ENCODE measurements at places on chromosomes 13 and 19. TPM values are rescaled to one million over a fixed set of nuclear protein-coding genes. Genes with fewer than 3 reads are reported as not detected.

DNA sequence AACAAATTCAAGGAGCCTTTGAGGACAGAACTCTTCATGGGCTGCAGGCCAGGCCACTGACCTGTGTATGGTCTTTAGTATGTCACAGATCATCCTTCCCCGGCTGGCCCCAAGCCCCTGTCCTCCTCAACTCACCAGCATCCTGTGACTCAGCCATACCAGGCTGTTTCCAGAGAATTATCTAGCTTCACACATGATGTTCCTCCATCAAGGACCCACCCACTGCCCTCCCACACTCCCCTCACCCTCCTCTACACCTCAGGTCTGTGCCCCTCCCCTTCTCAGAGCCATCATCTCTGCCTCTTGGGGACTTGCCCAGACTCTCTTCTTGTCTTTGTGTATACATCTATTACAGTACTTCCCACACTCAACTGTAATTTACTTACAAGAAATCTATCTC is 14.7 kb downstream of the DCT start:
- no peak overlapping the region for H3K27ac ChIP-seq
- H3K4me1 ChIP-seq, result no peaks in the 10 kb centered on the region
- no peaks in the 10 kb centered on the region for H3K36me3 ChIP-seq
- no peak overlapping the region for H3K4me3 ChIP-seq
- H3K27me3 ChIP-seq, result no peaks in the 10 kb centered on the region

DNA sequence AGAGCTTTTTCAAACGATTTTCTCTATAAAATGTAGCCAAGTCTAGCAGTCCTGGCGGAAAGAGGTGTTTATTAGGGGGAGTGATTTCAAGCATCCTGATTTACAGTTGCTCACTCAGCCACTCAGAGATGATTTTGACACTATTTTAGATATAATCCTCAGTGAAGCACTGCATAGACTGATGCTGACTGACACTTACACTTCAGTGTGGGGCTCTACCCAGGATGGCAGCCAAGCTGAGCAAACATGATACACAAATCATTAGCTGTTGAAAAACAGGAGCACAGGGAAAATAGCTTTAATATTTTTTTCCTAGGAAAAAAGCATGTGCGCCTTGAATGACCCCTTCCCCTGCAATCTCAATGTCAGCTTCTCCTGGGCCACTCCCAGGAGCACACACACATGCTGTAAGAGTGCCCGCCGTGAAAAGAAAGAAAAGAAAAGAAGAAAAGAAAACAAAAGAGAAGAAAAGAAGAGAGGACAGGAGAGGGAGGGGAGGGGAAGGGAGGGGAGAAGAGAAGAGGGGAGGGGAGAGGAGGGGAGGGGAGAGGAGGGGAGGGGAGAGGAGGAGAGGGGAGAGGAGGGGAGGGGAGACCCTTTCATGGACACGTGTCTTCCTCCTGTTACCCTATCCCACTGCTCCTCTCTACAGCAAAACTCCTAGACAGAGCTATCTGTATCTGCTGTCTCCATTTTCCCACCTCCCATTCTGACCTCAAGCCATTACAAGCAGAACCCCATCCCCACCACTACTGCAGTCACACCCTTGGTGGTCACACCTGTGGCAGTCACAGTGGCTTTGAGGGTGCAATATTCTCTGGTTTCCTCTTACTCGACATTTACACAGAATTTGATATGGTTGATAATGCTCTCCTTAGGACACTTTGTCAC is 36.4 kb downstream of the RCBTB2 start:
- H3K36me3 ChIP-seq, result no peaks in the 10 kb centered on the region
- H3K4me3 ChIP-seq, result no peak overlapping the region
- H3K27ac ChIP-seq, result no peak overlapping the region

DNA sequence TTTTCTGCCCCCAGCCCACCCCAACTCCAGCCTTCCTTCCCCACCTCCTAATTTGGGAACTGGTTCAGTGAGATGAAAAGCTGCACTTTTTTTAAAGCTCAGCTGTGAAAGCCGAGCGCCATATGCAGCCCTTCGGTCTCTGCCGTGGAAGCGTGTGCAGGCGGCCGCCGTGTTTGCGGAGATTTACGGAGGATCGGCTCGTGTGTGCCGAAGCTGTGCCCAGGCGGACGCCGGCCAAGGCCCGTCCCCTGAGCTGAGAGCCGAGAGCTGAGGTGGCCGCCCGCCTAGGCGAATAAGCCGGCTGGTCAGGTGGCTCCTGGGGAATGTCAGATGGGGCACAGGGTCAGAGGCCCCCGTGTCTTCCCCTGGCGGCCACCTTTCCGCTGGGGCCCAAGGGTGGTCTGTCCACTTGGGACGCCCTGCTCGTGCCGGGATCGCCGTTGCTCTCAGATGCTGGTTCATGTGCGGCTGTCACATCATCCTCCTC is 78.7 kb downstream of the ZNF536 start:
- no peak for DNase-seq
- no peaks in the 10 kb centered on the region for H3K4me1 ChIP-seq
- no peaks in the 10 kb centered on the region for H3K36me3 ChIP-seq
- H3K4me3 ChIP-seq, result no peak overlapping the region

LILRA2 gene
- total RNA-seq, result 0.25 TPM

DNA sequence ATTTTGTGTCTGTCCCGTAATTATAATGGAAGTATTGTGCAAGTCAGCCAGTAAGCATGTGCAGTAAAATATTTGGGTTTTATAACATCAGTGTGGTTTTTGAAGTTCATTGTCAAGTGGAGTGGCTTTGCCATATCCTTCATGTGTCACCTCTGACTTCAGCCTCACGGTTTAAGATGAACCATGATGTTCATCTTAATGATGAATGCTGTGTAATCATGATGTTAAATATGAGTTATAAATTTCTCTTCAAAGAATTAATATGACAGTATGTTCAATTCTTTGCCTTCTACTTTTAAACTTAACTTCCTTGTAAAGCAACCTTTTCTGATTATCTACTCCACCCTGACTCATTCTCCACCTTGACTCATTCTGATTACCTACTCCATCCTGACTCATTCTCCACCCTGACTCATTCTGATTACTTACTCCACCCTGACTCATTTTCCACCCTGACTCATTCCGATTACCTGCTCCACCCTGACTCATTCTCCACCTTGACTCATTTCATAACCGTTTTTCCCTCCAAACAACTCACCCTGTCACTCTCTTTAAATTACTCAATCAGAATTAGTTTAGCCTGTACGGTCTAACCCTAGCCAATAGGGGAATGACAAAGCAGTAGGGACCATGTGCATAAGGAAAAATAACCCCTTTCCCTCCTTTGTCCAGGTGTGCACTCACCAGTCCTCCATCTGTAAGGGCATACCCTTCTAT is 50.3 kb upstream of the ANKRD10 start:
- H3K27ac ChIP-seq, result no peak overlapping the region
- no peak for DNase-seq
- no peaks in the 10 kb centered on the region for H3K27me3 ChIP-seq
- no peak overlapping the region for H3K4me3 ChIP-seq
- no peaks in the 10 kb centered on the region for H3K4me1 ChIP-seq
- H3K36me3 ChIP-seq, result no peaks in the 10 kb centered on the region

DNA sequence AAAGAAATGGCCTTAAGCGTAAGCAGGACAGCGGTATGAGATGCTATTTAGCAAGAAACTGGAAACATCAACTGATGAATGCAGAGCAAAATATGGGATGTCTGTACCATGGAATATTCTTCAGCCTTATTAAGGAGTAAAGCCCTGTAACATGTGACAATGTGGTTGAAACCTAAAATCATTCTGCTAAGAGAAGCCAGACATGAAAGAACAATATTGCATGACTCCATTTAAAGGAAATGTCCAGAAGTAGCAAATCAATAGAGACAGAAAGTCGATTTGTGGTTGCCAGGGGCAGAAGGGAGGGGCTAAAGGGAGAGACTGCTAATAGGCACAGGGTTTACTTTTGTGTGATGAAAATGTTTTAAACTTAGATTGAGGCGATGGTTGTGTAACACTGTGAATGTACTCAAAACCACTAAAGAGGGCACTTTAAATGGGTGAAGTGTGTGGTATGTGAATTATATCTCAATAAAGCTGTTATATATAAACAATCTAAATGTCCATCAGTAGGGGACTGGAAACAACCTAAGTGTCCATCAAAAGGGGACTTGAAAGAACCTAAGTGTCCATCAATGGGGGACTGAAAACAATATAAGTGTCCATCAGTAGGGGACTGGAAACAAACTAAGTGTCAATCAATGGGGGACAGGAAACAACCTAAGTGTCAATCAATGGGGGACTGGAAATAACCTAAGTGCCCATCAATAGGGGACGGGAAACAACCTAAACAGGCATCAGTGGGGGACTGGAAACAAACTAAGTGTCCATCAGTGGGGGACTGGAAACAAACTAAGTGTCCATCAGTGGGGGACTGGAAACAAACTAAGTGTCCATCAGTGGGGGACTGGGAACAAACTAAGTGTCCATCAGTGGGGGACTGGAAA is 45.4 kb downstream of the CCL25 start:
- no peaks in the 10 kb centered on the region for H3K4me1 ChIP-seq
- no peak overlapping the region for H3K27ac ChIP-seq
- DNase-seq, result no peak
- H3K27me3 ChIP-seq, result no peaks in the 10 kb centered on the region

- no peaks in the 10 kb centered on the region for H3K4me1 ChIP-seq
- no peaks in the 10 kb centered on the region for H3K27me3 ChIP-seq
- H3K27ac ChIP-seq, result no peak overlapping the region
Observed at GRCh38 chr13:61777899-61778298, 362.2 kb upstream of the PCDH20 start.

DNA sequence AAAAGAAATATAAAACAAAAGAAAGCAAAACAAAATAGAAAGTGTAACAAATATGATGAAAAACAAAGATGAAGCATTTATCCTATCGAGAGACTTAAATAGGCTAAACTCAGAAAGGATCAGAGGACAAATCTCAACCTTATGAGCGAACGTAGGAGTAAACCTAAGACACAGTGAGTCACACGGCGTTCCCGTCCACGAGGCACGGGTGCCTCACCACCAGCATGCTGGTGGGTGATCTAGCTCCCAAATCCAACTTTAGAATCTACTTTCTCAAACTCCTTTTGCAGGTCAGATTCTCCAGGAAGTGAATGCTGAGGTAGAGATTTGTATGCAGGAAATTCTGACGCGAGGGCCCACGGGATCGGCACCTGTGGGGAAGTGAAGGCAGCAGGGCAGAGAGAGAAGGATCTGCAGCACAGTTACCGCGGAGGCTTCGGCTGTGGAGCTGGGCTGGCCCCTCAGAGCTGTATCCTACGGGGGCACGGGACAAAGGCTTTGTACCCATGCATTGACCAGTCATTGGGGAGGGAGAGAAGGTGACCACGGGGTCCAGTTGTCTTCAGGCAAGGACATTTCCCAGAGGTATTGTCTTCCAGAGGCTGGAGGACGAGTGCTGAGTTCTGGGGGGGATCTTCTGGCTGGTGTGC is 7.5 kb upstream of the MIER2 start:
- H3K27ac ChIP-seq, result no peak overlapping the region
- H3K27me3 ChIP-seq, result no peaks in the 10 kb centered on the region
- DNase-seq, result no peak
- no peaks in the 10 kb centered on the region for H3K36me3 ChIP-seq
- H3K4me3 ChIP-seq, result no peak overlapping the region
- H3K4me1 ChIP-seq, result no peaks in the 10 kb centered on the region

ERICH4 gene
- not detected for total RNA-seq

- no peak overlapping the region for H3K27ac ChIP-seq
- peaks cover 20% of the 10 kb centered on the region for H3K4me1 ChIP-seq
- H3K36me3 ChIP-seq, result no peaks in the 10 kb centered on the region
- no peak for DNase-seq
- no peak overlapping the region for H3K4me3 ChIP-seq
Observed at GRCh38 chr13:34941436-34941834, 635 bp upstream of the NBEA start.

GRCh38 chr13:46948338-46948737 is 51.5 kb upstream of the HTR2A start:
- H3K36me3 ChIP-seq, result no peaks in the 10 kb centered on the region
- H3K4me1 ChIP-seq, result peaks cover 15% of the 10 kb centered on the region
- no peak for DNase-seq
- H3K27me3 ChIP-seq, result no peaks in the 10 kb centered on the region
- no peak overlapping the region for H3K27ac ChIP-seq

DNA sequence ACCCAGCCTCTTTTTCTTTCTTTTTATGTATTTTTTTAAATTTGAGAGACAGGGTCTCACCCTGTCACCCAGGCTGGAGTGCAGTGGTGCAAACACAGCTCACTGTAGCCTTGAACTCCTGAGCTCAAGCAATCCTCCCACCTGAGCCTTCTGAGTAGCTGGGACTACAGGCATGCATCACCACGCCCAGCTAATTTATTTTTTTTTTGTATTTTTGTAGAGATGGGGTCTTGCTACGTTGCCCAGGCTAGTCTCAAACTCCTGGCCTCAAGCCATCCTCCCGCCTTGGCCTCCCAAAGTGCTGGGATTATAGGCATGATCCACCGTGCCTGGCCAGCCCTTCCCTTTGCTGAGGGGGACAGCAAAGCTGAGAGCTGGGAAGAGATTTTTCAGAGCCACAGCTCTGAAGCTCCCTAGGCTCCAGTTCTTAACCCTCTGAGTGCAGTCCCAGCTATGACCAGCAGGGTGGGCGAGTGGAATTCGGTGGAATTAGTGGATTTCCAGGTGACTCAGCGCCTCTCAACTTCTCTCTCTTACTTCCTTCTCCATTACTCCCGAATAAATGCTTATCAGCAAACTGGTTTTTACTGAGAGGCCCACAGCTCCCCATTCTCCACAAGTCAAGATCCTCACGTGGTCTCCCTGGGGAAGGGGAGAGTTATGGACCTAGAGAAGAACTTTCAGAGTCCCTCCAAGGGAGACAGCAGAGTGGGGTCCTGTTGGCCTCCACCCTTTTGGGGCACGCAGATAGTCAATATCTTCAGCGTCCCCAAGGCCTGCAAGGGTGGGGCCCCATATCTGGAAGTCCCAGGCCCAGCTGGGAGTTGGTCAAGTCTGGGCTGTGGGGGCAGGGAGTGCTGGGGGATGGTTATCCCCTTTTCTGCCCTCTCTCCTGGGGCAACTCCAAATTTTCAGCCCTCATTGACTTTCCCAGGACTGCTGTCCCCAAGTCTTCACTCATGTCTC is 1.2 kb downstream of the BLVRB start:
- H3K36me3 ChIP-seq, result no peaks in the 10 kb centered on the region
- no peak overlapping the region for H3K4me3 ChIP-seq
- DNase-seq, result peak; percentile 72
- H3K27ac ChIP-seq, result no peak overlapping the region
- H3K4me1 ChIP-seq, result peaks cover 44% of the 10 kb centered on the region

CASP14 gene
- total RNA-seq, result not detected

SIGLEC8 gene
- total RNA-seq, result not detected

GRCh38 chr13:27504868-27505194 is 54.5 kb upstream of the MTIF3 start:
- H3K36me3 ChIP-seq, result no peaks in the 10 kb centered on the region
- no peak overlapping the region for H3K4me3 ChIP-seq
- no peak overlapping the region for H3K27ac ChIP-seq
- H3K4me1 ChIP-seq, result no peaks in the 10 kb centered on the region
- H3K27me3 ChIP-seq, result no peaks in the 10 kb centered on the region

RNF113B gene
- total RNA-seq, result not detected

DNA sequence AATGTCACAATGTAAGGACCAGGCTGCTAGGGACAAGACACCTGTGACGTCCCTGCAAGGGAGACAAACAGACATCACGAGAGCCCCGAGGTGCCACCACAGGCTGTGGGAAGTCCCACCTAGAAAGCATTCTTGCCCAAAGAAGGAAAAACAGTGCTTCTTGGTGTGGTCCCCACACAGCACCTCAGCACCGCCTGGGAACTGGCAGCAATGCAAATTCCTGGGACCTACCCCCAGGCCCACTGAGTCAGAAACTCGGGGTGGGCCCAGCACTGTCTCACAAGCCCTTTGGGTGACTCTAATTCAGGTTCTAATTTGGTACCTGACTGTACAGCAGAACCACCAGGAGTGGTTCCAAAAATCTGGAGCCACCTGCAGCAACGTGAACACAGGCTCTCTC is 13.8 kb upstream of the CCNP start:
- H3K36me3 ChIP-seq, result peaks cover 73% of the 10 kb centered on the region
- H3K4me3 ChIP-seq, result no peak overlapping the region
- DNase-seq, result no peak
- no peak overlapping the region for H3K27ac ChIP-seq
- no peaks in the 10 kb centered on the region for H3K4me1 ChIP-seq

All from B cell (primary cell).